ENCODE measurements at places on chromosomes 3 and 15.

GRCh38 chr15:77112838-77113504 is 42.1 kb upstream of the TSPAN3 start:
- DNase-seq: no peak

DNA sequence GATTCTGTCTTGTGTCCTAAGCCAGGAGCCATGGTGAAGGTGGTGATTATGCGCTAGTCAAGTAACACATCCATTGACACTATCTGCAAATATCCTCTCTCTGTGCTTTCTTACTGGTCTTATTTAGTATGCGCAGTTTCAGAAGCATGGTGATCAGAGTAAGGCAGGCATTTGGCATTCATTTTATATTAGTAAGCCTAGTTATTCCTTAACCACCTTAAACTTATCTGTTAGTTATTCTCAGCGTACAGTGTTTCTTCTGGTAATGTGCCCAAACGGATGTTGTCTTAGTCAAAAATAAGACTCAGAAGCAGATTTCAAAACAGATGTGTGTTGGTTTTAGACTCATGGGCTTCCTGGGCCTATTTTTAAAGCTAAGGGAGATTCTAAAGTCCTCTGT is 329.2 kb downstream of the GRM7 start:
- no peak for DNase-seq

GRCh38 chr3:194773216-194773615 is 87.5 kb downstream of the FAM43A start:
- DNase-seq: peak; percentile 13

DNA sequence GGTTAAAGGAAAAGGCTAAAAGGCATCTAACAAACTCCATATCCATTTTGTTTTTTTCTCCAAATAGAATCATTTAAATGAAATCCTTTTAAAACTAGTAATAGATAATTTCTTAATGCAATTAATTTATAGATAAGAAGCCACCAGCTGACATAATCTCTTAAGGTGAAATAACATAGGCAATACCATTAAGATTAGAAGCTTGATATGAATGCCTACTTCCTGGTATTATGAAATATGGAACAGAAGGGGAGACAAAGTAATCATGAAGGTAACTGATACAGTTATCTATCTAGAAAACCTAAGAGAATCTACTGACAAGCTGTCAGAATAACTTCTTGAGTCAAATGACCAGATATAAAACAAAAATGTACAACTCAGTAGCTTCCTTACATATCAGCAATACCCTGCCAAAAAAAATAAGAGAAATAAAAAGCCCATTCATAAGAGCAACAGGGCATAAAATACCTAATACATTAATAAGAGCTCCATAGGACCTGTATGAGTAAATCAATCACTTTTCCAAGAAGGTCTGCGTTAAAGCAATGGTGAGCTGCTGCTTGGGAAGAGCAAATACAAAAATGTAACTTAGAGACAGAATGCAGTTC is 10.7 kb downstream of the EHD4 start:
- no peak for DNase-seq

Measured in HFFc6 (cell line).